GM03348 (cell line): ENCODE measurements at places on chromosomes 7 and 10.

- no peak for DNase-seq
Measured at GRCh38 chr7:16774986-16775385, 21.4 kb downstream of the TSPAN13 start.

DNA sequence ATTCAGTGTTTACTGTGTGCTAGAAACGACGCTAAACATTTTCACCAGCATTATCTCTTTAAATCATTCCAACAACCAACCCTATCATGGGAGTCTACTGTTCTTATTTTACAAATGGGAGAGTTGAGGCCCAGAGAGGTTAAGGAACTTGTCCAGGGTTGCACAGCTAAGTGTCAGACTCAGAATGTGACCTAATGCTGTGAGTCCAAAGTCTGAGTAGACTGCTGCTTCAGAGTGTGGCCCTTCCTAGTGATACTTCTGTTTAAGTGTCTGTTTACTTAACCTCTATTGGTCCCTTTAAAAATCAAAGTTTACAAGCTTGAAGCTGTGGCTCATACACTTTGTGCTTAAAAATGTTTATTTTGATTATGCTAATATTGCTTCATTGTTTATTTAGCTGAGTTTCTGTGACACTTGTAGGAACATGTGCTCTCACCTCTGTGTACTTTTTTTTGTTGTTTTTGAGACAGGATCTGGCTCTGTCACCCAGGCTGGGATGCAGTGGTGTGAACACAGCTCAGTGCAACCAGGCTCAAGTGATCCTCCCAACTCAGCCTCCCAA is 84.4 kb upstream of the SYPL1 start:
- no peak for DNase-seq

DNA sequence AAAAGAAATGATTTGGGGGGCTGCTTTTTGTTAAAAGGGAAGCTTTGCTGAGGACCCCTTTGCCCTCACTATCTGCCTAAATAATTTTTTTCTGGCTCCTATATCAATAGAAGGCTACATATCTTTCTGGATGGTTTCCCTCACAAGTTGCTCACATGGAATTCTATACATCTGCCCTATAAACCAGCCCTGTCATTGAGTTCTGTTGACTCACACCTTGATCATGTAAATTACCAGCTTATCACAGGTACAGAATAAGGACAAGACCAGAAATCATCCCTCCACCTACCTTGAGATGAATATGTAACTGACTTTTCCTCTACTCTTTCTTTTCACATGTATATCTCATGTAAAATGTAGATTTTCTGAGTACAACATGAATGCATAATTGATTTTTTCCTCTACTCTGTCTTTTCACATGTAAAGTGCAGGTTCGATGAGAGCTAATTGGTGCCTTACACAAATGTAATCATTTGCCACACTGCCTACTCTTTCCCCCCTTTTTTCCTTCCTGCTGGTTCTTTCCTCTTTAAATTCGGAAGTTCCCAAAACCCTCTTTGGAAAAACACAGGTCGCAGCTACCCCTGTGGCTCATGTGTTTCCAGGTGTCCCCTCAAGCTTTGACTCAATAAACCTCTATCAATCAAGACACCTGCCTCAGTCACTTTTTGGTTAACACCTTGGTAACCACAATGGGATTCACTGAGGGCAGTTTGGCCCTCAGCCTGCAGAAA is 12.5 kb downstream of the CYP3A43 start:
- no peak for DNase-seq

- no peak for DNase-seq
Measured at GRCh38 chr7:141463986-141464385, 87.2 kb upstream of the AGK start.
